Bronchus fibroblast of lung (primary cell): ENCODE measurements at places on chromosomes 16 and 17. TPM values are rescaled to one million over a fixed set of nuclear protein-coding genes. Genes with fewer than 3 reads are reported as not detected.

Gene OR4D1
- total RNA-seq, result not detected in 2 replicates

Gene PLCG2
- 0.15 and 0.17 TPM in 2 replicates for total RNA-seq

Gene G6PC1
- total RNA-seq, result not detected in 2 replicates

Gene MYADML2
- total RNA-seq, result not detected in 2 replicates

Gene DOC2B
- not detected in 2 replicates for total RNA-seq

Gene ABCC6
- total RNA-seq, result 0.30 TPM in 1 of 2 replicates, not detected in the other

Gene CD300LD
- not detected in 2 replicates for total RNA-seq

Gene UMOD
- not detected in 2 replicates for total RNA-seq

Gene VAT1L
- total RNA-seq, result 7.6 and 8.7 TPM in 2 replicates

Gene CDT1
- total RNA-seq, result 64.8 and 67.1 TPM in 2 replicates

Gene CSH2
- not detected in 2 replicates for total RNA-seq

Gene TBC1D28
- total RNA-seq, result not detected in 2 replicates

Gene ARL5C
- not detected in 2 replicates for total RNA-seq

Gene JMJD8
- 58.3 and 69.4 TPM in 2 replicates for total RNA-seq

Gene SDK2
- 0.15 and 0.34 TPM in 2 replicates for total RNA-seq

Gene TEX2
- 10.6 and 13.6 TPM in 2 replicates for total RNA-seq

Gene SLC38A8
- not detected in 2 replicates for total RNA-seq

Gene TLK2
- total RNA-seq, result 18.0 and 19.3 TPM in 2 replicates

Gene MYO1C
- 105 and 110 TPM in 2 replicates for total RNA-seq

Gene PITPNM3
- 0.59 and 0.67 TPM in 2 replicates for total RNA-seq

Gene CRHR1
- not detected in 2 replicates for total RNA-seq

Gene PRR14
- total RNA-seq, result 21.4 and 23.5 TPM in 2 replicates

Gene FAM20A
- 0.74 and 1.0 TPM in 2 replicates for total RNA-seq

Gene PLEKHG4
- total RNA-seq, result 20.4 and 26.4 TPM in 2 replicates

Gene NOL3
- total RNA-seq, result 13.1 and 14.5 TPM in 2 replicates

Gene PTX4
- total RNA-seq, result 0.15 and 0.17 TPM in 2 replicates

Gene MCRIP2
- total RNA-seq, result 21.4 and 23.2 TPM in 2 replicates

Gene TBC1D3C
- not detected in 2 replicates for total RNA-seq

Gene SCARF1
- total RNA-seq, result 0.30 and 1.0 TPM in 2 replicates

Gene CLDN7
- 11.3 and 13.1 TPM in 2 replicates for total RNA-seq

Gene MSLN
- under 0.01 TPM in 1 of 2 replicates, not detected in the other for total RNA-seq

Gene ADAP2
- total RNA-seq, result 2.2 and 2.7 TPM in 2 replicates

Gene ANKFN1
- total RNA-seq, result not detected in 2 replicates

Gene TM4SF5
- total RNA-seq, result not detected in 2 replicates

Gene RGS11
- 0.17 and 0.30 TPM in 2 replicates for total RNA-seq

Gene PROCA1
- 1.8 and 2.9 TPM in 2 replicates for total RNA-seq
